Glomerular endothelial cell (primary cell): ENCODE measurements at places on chromosomes 3 and 15. TPM values are rescaled to one million over a fixed set of nuclear protein-coding genes. Genes with fewer than 3 reads are reported as not detected.

- DNase-seq = no peak
These were observed 291.2 kb upstream of the RBMS3 start for GRCh38 chr3:28989646-28990089.

- DNase-seq = no peak
These were observed 33.4 kb upstream of the CTXND1 start for GRCh38 chr15:80285379-80285778.

DNA sequence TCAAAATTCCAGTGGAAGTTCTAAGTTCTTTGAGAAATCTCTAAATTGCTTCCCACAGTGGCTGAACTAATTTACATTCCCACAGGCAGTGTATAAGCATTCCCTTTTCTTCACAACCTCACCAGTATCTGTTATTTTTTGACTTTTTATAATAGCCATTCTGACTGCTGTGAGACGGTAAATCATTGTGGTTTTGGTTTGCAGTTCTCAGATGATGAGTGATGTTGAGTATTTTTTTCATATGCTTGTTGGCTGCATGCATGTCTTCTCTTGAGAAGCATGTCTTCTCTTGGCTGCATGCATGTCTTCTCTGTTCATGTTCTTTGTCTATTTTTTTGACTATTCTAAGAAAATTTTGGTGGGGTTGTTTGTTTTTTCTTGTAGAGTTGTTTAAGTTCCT lies 499.6 kb upstream of the CCDC54 start:
- DNase-seq = no peak

GRCh38 chr3:4928277-4928789 lies 50.9 kb upstream of the BHLHE40 start:
- no peak for DNase-seq

GRCh38 chr3:130783629-130784028 lies 37.0 kb upstream of the PIK3R4 start:
- DNase-seq = no peak

EIF5A2 gene
- 7.5 and 7.6 TPM in 2 replicates for total RNA-seq
